Left renal pelvis (tissue), 4 donors: ENCODE measurements at places on chromosomes 5 and 9. TPM values are rescaled to one million over a fixed set of nuclear protein-coding genes. Genes with fewer than 3 reads are reported as not detected.

SV2C gene
- 0.18 TPM for polyA plus RNA-seq

SHISAL2B gene
- not detected for polyA plus RNA-seq

CENPP gene
- polyA plus RNA-seq = 6.5 TPM

SLC35A4 gene
- polyA plus RNA-seq = 62.3 TPM

CDC20B gene
- polyA plus RNA-seq = 0.79 TPM

ZDHHC11B gene
- polyA plus RNA-seq = 4.7 TPM

KCNV2 gene
- polyA plus RNA-seq = 0.13 TPM

ANKRD33B gene
- 1.5 TPM for polyA plus RNA-seq

PPP2R2B gene
- 9.7 TPM for polyA plus RNA-seq

PPIC gene
- polyA plus RNA-seq = 38.3 TPM

NR5A1 gene
- not detected for polyA plus RNA-seq

C9orf50 gene
- polyA plus RNA-seq = 0.70 TPM

SPATA31E1 gene
- not detected for polyA plus RNA-seq

CDKN2A gene
- not detected for polyA plus RNA-seq

LHX3 gene
- polyA plus RNA-seq = not detected

GRM6 gene
- 1.4 TPM for polyA plus RNA-seq

BARX1 gene
- not detected for polyA plus RNA-seq

FCN1 gene
- polyA plus RNA-seq = 5.4 TPM

TMC1 gene
- 0.82 TPM for polyA plus RNA-seq

RGS14 gene
- polyA plus RNA-seq = 13.9 TPM

PCDHGB7 gene
- 13.7 TPM for polyA plus RNA-seq

LAMC3 gene
- polyA plus RNA-seq = 1.8 TPM

TMEM232 gene
- polyA plus RNA-seq = 7.8 TPM
